ENCODE measurements at places on chromosomes 6 and 20.

DNA sequence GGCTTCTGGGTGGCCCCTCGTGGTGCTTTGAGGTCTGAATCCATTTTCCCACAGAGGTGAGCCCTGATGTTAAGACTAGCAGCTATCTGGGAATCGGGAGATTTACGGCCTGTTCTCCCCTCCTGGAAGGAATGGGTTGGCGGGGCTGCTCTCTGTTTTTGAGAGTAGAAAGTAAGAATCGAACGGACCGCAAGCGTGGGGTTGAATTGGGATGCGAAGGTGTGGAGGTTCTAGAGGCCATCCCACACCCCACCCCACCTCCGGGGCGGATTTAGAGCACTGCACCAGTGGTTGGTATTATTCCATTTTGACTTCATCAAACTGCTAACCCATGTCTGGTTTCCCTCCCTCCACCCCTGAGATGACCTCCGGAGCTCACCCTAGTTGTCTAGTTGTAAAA lies 11.5 kb downstream of the PYGB start:
- DNase-seq: no peak

DNA sequence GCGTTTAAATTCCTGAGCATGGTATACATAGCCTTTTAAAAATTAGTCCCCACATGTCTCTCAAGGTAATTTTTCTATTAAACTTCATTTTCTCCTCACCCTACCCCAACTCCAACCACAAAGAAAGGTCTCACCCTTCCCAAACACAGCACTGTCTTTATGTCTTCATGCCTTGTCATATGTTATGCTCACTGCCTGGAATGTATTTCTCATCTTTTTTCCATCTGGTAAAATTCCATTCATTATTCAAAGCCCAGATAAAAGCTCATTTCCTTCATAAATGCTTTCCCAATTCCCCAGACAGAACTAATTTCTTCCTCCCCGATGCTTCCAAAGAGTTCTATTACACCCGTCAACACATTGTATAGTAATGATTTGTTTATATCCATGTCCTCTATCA lies 302.0 kb downstream of the ALDH8A1 start:
- no peak for DNase-seq

DNA sequence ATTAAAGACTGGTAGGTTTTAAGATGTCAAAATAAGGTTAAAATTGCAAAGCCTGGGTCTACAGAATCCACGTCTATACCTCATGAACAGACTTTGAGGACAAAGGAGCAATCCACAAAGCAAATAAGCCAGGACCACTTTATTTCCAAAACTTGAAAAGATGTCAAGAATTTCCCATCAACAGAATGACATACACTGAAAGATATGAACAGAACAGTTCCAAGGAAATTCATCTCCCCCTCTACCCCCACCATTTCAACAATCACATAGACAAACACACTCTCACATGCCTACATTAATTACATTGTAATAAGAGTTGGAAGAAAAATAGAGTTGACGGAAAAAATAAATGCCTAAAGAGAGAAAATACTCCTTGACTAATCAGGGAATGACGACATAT lies 45.2 kb upstream of the NHSL1 start:
- no peak for DNase-seq

- no peak for DNase-seq
These were observed 48.6 kb downstream of the CHMP4B start for GRCh38 chr20:33859751-33860150.

GRCh38 chr6:107328081-107328480 lies 131.3 kb downstream of the PDSS2 start:
- no peak for DNase-seq

Data from AG08396 (cell line).